ENCODE measurements at places on chromosomes 3 and 15.

DNA sequence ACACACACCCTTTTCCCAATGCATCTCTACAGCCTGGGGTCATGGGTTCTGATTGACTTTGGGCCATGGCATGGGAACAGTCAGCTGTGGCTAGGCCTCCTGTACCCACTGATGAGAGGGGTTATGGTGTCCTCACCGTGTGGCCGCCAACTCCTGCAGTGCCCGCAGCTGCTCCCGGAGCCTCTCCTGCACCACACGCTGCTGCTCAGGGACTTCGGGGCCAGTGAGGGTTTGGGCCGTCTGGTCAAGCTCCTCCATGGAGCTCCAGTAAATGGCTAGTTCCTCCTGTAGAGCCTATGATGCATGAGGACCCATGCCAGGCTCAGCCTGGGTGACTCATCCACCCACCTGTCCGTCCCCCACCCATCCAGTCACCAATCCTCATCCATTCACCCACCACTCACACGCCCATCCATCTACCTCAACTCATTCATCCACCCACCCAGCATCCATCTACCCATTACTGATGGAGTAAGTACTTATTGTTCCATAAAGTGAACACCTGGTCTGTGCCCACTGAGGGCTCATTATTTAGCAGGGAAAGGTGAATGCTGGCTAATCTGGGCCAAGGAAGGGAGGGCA lies 21.6 kb downstream of the SPTBN5 start:
- no peak for DNase-seq

GRCh38 chr3:101702726-101703125 lies 16.2 kb upstream of the RPL24 start:
- DNase-seq: no peak

- no peak for DNase-seq
Observed at GRCh38 chr15:68010361-68011153, 43.6 kb upstream of the PIAS1 start.

DNA sequence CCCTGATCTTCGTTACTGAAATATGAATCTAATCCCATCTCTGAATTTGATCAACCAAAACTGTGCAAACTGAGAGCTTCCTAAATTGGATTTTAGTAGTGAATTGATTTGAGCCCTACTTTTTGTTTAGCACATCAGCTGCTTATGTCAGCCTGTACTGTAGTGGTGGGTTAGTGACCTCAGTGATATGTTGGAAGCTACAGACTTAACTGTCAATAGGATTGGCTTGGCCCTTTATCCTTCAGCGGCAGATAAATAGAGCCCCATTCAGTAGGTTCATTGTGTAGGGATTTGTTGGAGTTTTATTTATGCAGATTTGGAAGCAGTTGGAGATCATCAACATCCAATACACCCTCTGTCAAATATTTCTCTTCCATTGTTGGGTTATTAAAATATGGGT lies 409.7 kb downstream of the SOX2 start:
- no peak for DNase-seq

DNA sequence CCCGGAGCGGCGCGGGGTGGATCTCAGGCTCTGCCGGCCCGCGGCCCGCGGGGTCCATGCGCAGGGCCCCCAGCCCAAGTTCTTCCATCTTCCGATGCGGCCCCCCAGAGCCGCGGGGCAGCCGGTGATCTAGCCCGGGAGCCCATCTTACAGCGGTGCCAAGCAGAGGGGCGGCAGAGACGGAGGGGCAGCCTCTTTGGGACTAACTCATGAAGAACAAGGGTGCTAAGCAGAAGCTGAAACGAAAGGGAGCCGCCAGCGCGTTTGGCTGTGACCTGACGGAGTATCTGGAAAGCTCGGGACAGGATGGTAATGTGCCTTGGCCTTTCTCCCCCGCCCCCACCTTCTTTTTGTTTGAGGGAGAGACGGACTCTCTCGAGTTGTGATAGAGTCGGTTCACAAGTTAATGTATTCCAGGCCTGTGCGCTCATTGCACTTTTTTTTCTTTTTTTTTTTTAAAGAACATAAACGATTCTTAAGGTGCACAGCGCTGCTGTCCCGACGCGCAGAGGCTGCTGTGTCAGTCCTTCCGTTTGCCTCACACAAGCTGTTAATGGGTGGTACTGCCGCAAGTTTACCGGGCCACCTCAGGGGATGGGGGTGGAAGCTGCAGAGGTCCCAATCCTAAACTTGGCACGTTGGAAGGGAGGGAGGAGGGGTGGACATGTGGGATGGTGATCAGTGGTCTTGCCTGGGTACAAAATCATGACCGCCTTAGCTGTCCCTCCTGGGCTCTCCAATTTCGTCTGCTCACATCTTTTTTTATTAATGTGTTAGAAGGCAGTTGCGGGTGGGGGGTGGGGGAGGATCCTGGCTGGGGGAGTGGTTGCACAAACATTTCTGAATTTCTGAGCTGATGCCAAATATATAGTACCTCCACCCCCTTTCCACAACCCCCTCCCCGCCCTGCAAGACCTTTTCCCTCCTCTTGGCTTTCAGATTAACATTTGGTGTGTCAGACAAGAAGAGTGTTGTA lies 801 bp downstream of the ARHGAP31 start:
- DNase-seq: no peak

GRCh38 chr15:40904552-40905201 lies 10.4 kb downstream of the VPS18 start:
- no peak for DNase-seq

- peak; percentile 46 for DNase-seq
Observed at GRCh38 chr3:37862219-37862902, 681 bp downstream of the CTDSPL start.

GRCh38 chr3:33083958-33084357 lies 13.0 kb downstream of the GLB1 start:
- no peak for DNase-seq

DNA sequence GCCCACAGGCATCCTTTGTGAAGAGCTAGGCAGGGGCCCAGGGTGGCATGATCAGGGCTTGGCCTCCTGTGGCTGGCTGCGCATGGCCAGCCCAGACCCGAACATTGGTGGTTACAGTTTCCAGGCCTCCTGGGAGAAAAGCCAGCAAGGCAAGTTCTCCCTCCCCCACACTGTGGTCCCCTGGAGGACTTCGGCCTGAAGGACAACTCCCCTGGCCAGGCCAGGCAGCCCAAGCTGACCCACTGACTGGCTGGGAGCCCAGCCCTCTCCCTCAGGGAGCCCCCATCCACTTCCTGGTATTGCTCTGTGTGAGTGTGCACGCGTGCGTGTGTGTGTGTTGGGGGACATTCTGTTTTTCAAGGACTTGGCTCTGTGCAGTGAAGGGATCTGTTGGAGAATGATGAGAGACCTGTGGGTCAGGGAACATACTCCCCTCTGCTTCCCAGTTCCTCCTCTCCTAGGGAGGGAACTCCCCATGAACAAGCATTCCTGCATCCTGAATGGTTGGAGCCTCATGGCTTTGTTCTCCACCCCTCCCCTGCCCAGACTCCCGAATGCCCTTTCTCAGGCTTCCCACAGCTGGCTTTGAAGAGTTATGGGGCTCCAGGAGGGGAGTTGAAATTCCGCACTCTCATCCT lies 29.5 kb downstream of the CORO2B start:
- no peak for DNase-seq

- DNase-seq: peak; percentile 19
Observed at GRCh38 chr3:48851407-48851806, 3.7 kb upstream of the PRKAR2A start.

GRCh38 chr3:62950210-62950609 lies 75.0 kb upstream of the CADPS start:
- no peak for DNase-seq

DNA sequence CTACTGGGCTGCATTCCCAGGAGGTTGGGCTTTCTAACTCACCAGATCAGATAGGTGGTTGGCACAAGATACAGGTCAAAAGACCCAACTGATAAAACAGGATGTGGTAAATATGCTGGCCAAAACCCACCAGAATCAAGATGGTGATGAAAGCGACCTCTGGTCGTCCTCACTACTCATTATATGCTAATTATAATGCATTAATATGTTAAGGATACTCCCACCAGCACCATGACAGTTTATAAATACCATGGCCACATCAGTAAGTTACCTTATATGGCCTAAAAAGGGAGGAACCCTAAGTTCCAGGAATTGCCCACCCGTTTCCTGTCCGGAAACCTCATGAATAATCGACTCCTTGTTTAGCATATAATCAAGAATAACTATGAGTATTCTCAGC lies 31.6 kb downstream of the CFAP44 start:
- no peak for DNase-seq

DNA sequence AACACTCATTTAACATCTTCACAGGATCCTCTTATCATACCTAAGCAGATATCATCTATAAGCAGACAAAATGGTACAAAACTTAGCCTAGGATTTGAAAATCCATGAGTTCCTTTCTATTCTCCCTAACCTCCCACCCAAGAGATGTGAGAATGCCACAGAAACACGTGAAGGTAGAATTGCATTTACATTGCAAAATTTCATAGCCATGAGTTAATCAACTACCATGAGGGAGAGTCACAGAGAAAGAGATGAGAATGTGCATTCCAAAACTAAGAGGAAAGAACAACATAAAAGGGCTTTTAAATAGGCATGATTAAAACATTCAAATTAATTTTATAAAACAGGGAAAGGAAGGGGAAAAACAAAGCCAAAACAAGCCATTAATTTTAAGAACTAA lies 806.2 kb downstream of the NTRK3 start:
- DNase-seq: no peak

- DNase-seq: no peak
Observed at GRCh38 chr15:96160800-96161199, 169.7 kb upstream of the NR2F2 start.

DNA sequence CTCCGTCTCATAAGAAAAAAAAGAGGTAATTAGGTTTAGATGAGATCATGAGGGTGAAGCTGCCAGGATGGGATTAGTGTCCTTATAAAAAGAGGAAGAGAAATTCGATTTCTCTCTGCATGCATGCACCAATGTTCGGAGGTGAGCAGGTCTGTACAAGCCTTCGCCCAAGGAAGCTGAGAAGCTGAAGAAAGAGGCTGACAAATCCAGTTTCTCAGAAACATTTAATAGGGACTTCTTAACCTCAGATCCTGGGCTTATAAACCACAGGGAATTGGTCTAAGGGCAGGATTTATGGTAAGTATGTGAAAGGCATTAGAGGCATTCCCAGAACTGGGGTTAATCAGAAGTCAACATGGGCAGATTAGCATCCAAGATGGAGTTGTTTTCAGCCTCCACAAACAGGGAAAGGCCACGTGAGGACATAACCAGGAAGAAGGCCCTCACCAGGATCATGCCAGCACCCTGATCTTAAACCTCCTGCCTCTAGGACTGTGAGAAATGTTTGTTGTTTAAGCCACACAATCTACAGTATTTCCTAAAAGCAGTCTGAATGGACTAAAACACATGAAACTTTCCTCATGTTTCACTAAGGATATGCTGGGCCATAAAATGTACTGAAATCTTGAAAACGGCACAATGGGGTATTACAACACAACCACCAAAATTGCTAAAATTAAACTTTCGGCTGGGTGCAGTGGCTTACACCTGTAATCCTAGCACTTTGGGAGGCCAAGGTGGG lies 11.3 kb downstream of the SHISA5 start:
- DNase-seq: no peak

Measured in foreskin fibroblast (primary cell).